ENCODE measurements at places on chromosomes 5 and 9.

- DNase-seq, result no peak
These were observed 159.0 kb upstream of the SNX2 start for GRCh38 chr5:122615832-122616231.

DNA sequence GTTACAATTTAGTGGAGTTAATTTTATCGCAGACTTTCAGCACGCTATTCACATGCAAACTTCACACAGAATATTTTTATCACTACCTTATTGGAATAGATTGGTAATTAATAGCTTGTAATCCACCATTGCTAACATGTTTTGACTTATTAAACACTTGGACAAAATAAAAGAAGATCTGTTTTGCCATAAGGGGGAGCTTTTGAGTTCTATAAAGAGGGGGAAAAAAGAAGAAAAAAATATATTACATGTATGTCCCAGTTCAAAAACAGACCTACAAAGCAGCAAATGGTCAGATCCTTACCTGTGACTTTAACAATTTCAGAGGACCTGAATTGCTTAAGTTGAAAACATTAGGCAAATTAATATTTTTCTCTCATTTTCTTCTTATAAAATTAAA, 1.2 kb upstream of the PAPPA start:
- no peak for DNase-seq

DNA sequence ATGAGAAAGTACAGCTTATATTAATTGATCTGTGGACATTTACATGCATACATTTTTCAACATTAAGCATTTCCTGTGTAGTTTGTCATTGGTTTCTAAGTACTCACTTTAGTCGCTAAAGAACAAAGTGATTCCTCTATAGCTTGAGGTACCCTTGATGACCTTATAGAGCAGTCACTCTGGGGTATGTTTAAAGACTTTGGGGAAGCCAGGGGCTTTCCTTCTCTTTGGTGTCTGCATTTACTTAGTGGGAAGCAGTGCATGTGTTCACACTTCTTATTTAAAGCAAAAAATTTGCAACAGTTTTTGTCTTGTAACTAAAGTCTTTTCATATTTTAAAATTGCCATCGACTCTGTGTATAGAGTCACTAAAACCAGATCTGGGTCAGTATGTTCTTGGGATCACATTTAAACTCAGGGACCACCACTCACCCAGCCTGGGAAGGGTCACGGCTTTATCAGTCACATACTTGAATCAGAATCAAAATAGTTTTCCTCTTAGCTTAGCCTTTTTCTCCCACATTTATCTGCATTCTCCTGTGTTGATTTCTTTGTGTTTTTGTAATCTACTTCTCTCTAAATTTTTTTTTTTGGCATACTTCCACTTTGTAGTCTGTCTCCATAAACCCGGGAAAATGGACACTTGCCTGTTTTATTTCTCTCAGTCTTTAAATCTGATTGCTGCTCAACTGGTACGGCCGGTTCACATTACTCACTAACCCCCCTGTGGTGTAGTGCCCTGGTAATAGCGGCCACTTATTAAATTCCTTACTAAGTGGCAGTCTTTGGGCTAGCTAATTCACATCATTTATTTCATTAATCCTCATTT, 143.9 kb upstream of the FBN2 start:
- no peak for DNase-seq

DNA sequence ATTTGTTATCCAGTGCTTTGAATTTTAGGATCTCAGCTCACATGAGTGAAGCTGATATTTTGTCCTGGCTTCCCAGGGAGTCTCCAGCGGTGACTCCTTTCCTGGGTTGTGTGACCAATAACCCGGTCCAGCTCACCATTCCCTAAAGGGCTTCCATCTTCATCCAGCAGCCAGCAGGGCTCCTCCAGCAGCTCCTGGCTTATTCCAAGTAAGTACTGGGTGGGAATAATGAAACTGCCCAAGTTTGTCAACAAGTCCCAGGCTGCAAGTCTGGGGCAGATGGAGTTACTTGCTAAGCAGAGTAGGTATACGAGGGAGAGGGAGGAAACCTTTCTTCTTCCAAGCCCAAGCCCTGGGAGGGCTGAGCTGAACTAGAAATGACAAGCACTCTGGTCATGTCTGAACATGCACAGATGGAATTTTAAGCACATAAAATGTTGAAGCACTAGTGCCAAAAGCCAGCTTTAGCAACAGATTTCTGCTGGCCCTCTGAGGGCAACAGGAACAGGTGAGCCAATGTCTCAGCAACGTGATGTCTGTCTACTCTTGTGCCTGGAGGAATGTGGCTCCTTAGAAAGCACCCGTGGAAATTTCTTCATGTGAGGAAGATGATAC, 153.7 kb upstream of the DAPK1 start:
- DNase-seq, result no peak

DNA sequence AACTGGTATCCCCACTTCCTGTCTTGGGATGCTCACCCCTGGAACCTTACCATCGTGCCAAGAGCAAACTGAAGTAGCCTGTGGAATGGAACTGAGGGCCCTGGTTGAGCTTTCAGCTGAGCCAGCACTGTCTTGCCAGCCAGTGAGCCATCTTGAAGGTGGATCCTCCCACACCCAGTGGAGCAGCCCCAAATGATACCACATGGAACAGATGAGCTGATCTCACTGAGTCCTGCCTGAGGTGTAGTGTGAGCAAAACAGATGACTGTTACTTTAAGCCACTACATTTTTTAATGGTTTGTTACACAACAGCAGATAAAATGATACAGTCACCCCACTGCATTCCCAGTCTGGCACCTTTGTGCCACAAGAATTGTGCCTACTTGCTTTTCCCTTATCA, 2.2 kb upstream of the PCYOX1L start:
- DNase-seq, result no peak

- DNase-seq, result no peak
These were observed 74.1 kb upstream of the FSD1L start for GRCh38 chr9:105373723-105374122.

- no peak for DNase-seq
These were observed 95.8 kb downstream of the CFAP90 start for GRCh38 chr5:7754997-7755596.

DNA sequence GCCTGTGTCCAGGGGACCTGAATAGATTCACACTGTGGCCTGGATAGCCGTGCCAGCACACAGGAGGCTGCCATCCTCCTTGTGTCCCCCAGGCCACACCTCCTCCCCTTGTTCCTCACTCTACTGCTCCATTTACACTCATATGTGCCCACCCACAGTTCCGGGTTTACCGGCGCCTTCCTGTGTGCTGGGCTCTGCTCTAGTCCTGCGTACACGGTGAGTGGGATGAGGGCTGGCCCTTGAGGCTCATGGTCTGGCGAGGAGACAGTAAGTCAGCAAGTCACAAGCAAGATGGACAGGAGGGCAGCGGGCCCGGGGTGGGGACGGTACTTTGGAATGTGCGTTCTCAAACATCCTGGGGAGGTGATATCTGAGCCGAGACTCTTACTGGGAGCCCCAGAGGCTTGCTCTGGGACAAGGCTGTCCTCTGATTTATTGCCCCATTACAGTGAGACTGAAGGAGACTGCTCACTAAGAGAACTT, 32.4 kb upstream of the NXNL2 start:
- DNase-seq, result no peak
